ENCODE measurements at places on chromosomes 3 and 15.

DNA sequence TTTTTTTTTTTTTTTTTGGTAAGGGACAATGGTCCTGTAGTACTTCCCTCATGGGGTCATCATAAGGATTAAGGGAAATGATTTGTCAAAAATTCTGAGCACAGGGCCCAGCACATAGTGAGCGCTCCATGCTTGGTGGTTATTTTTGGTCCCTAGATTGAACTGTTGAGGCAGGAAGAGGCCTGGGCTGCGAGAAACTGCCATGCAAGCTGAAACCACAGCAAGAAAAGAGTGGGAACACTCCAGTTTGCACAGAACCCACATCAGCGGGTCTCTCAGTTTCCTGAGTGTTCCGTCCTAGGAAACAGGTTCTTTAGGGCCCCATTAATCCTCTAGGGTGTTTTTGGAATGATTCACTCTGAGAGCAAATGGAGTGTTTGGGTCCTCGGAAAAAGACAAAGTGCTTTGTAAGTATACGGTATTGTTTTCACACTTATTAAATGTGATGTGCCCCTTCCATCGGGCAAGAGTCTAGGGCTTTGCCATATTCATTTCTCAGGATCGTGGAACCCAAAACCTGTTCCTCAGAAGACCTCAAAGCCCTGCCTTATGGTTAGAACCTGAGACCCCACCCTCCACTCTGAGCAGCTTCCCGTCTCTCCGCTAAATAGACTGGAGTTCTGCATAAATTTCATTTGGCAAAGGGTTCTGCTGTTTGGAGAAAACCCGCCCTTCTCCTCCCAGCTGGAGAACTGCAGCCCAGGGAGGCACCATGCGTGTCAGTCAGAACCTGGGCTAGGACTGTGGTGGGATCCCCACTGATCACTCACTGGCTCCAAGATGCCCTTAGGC, 60.4 kb downstream of the SPSB4 start:
- no peak for DNase-seq

DNA sequence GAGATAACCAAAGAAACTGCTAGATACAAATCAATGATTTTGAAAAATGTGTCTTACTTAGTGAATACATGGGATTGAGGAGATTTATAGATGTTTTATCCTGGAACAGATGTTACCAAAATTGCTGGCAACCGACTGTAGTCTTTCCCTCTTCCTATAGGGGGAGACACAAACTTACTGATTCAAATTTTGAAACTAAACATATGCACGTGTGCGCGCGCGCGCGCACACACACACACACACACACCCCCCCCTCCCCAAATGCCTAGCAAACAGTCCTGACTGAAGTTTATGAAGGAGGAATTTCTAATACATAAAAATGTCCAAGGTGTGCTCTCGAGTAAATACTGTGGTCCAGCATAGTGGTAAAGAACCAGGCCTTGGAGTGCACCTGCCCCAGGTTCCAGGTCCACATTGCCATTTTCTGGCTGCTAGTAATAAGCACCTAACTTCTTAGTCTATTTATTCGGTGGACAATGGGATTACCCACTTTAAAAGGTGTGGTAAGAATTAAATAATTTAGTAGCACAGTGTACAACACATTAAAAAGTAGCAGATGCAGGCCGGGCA, 18.5 kb upstream of the C3orf62 start:
- DNase-seq: peak; percentile 5

- DNase-seq: no peak
These were observed 320.0 kb upstream of the PPP2R3A start for GRCh38 chr3:135645541-135645940.

DNA sequence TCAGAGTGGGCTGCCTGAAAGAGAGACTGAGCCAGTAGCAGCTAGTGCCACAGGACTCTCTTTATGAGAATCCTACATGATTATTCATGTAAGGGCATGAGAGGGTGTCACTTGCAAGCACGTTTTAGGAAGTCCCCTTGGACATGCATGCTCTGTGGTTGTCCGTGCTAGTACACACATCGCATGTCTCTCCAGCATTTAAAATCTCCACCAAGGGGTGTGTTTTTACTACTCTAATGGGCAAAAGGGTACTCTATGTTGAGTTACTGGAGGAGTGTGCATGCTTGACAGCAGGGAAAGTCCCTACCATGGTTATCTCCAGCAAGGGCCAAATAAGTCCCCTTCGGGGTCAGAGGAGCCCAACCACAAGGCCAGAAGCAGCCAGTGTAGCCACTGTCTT, 70.7 kb downstream of the DCLK3 start:
- DNase-seq: no peak

DNA sequence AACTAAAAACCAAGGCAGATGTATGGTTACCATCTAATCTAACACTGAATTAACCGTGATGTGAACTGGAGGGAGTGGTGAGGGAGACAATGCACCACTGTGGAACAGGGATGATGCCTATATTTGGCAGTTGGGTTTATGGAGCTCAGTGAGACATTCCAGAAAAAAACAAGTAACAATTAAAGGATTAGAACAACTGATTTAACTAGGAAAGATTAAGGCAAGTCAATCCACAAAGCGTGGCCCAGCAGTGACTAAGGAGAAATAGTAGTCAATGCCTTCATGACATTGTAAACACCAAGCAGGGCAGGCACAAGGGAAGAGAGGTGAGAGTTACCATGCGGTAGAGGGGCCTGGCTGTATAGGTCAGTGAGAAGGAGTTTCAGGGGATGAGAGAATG, 38.1 kb downstream of the CHAC1 start:
- no peak for DNase-seq

DNA sequence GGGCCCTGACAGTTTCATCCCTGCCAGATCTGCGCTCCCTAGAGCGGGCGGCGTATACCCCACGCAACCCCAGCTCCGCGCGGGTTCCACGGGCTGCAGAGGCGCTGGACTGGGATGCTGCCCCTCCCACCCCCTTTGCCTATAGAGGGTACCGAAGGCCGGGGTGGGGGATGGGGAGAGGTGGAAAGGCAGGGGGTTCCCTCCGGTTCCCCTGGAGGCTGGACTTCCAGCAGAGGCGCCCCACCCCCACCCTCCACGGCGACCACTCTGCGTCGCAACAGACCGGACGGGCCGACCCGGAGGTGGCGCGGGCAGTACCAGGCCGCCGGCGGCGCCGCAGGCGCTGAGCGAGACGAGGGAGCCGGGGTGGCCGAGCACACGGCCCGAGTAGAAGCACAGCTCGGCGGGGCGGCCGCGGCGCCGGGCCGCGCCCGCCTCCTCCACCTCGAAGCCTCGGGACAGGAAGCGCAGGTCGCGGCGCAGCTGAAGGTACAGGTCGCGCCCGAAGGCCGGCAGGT, 995 bp downstream of the ADAMTS17 start:
- no peak for DNase-seq

DNA sequence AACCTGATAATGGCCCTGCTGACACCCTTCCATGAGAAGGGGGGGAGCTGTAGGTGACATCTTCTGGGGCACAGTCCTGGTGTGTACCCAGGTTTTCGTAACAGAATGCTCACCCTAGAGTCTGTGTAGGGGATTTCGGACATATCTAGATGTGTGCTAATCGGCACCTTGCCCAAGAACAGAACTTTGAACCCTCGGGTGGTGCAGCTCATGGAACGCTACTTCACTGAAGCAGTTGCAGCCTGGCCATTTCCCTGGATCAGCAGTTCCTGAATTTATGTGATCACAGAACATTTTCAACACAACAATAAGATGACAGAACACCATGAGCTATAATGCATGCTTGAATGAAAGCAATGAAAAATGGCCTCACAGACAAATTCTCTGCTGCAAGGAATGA, 57.5 kb upstream of the MUC13 start:
- no peak for DNase-seq

- DNase-seq: no peak
These were observed 120.5 kb downstream of the GREM1 start for GRCh38 chr15:32838338-32838737.

GRCh38 chr15:67559158-67559557, 16.7 kb downstream of the MAP2K5 start:
- DNase-seq: no peak

- no peak for DNase-seq
These were observed 375.3 kb downstream of the TBC1D5 start for GRCh38 chr3:17367171-17367570.

GRCh38 chr15:69533522-69533921, 80.9 kb downstream of the RPLP1 start:
- DNase-seq: no peak

All from stimulated activated CD8-positive, alpha-beta memory T cell treated with anti-CD3 and anti-CD28 coated beads, Interleukin-7, amount 100 ng/mL, for 1 hour (primary cell).